ENCODE measurements at places on chromosomes 1 and 21.

DNA sequence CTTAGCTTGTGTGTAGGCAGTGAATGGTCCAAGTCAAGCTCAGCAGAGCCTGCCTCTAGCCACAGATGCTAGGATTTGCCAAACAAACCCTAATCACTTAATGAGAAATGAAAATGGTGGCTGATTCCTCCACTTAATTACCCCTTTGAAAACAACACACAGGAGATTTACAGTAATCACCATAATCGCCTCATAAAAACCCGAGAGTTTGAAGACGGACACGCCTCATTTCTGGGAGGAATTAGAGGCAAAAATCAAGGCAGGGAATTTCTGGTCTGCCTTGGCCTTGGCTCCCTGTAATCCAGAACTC is 16.3 kb upstream of the FOXE3 start:
- no peak for DNase-seq

DNA sequence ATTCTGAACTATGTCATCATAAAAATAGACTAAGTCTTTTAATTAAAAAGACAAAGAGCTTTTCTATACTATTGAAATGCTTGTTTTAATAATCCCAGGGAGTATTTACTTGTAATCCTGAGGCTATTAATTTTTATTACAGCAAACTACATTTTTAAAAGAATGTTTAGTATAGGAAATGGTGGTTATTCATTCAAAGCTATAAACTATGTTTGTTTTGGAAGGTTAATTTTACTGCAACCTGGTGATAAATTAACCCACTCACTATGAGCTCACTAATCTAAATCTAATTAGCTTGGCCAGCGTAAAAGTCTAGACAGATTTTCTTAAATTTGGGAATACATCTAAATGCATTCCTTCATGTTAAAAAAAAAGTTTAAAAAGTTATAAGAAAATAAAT is 13.8 kb upstream of the EYA3 start:
- DNase-seq, result no peak

DNA sequence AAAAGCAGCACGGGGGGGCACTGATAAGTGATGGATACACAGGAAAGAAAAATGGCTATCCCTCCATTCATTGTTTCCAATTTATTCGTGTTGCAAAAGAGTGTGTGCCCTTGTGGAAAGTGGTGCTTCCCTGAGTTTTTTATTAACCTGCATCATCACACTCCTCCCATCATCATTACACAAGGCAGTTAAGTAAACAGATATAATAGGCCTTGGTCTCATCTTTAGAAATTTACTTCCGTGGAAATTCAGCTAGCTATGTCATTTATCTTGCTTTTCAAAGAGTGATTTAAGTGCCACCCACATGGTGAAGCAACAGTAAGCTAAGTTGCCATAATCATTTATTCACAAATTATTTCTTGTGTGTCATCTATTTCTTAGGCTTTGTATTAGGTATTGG is 473.3 kb downstream of the NEGR1 start:
- no peak for DNase-seq

DNA sequence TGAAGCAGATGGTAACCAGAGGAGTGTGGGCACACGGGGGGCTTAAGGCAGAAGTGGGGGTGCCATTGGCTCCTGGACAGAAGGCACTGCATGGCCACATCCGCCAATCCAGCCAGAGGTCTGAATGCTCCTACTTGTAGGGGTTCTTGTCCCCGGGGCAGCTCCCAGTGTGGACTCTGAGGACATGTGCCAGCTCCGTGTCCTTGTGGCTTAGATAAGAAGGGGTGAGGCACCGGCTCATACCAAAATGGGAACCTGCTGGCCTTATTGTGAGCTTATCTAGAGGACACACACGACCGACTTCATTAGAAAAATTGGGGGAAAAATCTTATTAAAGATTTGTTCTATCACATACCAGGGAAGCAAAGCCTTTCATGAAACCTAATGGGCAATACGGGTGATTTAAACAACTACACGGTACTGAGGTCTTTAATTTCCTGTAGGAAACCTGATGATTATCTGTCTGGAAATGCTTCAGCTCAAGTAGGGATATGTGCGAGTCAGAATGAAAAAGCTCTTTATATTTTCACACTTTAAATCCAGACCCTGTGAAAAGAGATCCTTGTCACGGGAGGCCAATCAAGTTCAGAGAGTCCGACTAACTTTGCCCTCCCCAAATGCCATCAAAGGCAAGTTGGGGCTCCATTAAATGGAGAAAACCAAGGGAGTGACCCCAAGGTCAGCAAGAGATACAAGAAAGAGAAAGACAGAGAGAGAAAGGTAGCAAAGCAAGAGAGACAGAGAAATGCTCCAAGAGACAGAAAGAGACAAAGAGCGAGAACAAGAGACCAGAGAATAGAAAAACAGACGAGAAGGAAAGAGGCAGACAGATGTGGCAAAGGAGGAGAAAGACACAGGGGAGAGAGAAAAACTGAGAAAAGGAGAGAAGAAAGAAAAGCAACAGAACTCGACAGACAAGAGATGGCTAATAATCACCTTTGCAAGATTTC is 14.1 kb upstream of the KCNN3 start:
- DNase-seq, result no peak

- DNase-seq, result no peak
Observed at GRCh38 chr1:68049941-68050878, at the start of gene DIRAS3. TSS of gene DIRAS3 (minus strand) at chr1:68050627. CDS start at chr1:68047297, 3,330 bp downstream.

DNA sequence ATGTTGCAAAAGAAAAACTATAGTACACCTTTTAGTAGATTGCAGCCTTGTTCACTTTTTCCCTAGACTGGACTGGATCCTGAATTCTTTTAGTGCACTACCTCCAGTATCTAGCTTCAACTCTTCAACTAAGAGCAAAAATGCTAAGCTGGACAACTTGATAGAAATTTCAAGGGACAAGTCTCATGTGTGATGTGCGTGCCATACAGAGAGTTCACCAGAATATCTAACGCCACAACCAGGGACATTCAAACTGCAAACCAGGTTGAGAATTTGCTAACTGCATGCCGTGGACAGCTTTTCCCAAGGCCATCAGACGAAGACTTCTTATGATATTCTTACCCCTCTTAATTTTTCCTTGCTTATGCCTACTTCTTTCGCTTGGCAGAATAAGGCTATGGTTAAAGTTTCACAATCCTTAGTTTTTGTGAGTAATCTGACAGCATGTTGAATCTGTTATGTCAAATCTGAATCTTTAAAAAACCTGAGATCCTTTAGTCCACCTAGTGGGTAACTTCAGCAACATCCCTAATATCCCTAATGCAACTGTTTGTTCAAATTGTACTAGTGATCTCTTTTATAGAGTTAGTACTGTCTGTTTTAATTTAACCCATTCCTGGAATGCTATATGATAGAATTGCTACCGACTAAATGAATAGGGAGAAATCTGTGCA is 66.4 kb downstream of the DDAH1 start:
- DNase-seq, result no peak

- no peak for DNase-seq
Observed at GRCh38 chr21:29407571-29407970, 108.8 kb downstream of the BACH1 start.

- no peak for DNase-seq
Observed at GRCh38 chr1:234734869-234735268, 124.9 kb upstream of the IRF2BP2 start.

DNA sequence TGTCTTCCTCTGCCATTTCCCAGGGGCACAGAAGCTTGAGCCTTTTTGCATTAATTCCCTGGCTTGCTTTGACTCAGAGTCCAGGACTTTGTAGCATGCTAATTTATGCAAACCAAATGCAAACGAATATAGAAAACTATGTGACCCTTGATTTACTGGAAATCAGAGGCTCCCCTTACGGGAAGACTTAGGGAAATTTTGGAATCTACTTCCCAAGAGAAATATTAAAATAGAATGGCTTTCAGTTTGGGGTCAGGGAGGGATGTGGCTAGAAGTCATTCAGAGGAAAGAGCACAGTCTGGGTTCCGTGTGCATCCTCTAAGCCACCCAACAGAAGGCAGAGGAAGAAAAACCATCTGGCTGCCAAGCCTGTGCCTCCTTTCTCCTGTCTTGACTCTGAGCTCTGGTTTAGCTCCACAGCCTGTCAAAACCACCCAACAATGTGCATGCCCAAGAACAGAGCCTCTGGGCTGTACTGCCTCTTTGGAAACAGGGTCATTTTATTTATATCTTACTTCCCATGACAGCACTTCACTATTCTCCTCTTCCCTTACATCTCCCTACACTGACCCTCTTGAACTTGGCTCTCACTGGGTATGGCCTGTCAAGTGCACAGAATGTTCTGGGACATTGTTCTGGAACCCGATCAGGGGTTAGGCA is 30.1 kb downstream of the ATF3 start:
- no peak for DNase-seq

GRCh38 chr1:169044971-169045370 is 61.5 kb upstream of the ATP1B1 start:
- DNase-seq, result no peak

GRCh38 chr1:9809100-9809510 is 14.7 kb downstream of the CLSTN1 start:
- DNase-seq, result no peak

GRCh38 chr1:162398999-162399580 is 12.8 kb downstream of the SH2D1B start:
- no peak for DNase-seq

GRCh38 chr1:41690331-41690730 is 205.8 kb upstream of the EDN2 start:
- no peak for DNase-seq

GRCh38 chr1:112707221-112708001 is 484 bp upstream of the RHOC start:
- no peak for DNase-seq

DNA sequence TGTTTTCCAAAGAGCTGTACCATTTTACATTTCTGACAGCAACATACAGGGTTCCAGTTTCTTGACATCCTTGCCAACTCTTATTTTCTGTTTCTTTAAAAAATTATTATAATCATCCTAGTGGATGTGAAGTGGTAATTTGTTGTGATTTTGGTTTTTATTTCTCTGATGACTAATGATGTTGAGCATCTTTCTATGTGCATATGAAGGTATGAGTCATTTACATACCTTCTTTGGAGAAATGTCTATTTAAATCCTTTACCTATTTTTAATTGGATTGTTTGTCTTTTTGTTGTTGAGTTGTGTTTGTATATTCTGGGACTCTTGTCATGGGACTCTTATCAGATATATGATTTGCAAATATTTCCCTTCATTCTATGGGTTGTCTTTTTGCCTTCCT is 20.8 kb upstream of the MPC2 start:
- DNase-seq, result no peak
